ENCODE measurements at places on chromosomes 16 and 17.

- no peaks in the 10 kb centered on the region for H3K27me3 ChIP-seq
- no peaks in the 10 kb centered on the region for H3K4me1 ChIP-seq
- H3K4me3 ChIP-seq, result no peak overlapping the region
- no peaks in the 10 kb centered on the region for H3K36me3 ChIP-seq
- no peak overlapping the region for H3K27ac ChIP-seq
Observed at GRCh38 chr17:15475631-15476354, 8.4 kb upstream of the CDRT4 start.

DNA sequence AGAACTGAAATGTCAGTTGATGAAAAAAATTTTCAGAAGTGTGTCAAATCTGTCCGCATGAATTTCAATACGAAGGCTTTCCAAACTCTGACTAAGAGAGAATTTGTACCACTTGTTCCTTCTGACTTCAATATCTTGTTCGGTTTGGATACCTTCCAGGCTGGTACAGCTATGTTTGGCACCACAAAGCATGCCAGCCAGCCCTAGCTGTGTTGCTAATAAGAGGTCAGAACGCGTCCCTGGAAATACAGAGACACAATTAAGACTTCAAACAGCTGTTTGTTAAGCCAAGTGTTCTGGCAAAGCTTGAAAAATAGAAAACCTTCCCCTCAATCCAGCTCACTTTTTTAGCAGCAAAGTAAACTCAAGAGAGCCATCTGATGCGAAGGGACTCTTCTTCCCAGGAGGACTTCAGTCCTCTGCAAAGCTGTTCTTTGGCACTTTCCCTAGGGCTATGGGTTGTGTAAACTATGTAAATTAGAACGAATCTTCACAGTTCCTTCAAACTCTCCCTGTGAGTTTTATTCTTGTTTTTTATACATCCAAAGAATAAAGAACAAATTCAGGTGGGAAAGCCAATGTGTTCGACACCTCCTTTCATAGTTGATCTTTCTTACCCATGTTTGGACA, 35.1 kb downstream of the GRB2 start:
- H3K4me1 ChIP-seq, result peaks cover 89% of the 10 kb centered on the region
- peaks cover 51% of the 10 kb centered on the region for H3K36me3 ChIP-seq
- DNase-seq, result no peak
- no peaks in the 10 kb centered on the region for H3K27me3 ChIP-seq

- peaks cover 12% of the 10 kb centered on the region for H3K4me1 ChIP-seq
- DNase-seq, result no peak
- no peak overlapping the region for H3K4me3 ChIP-seq
- H3K27me3 ChIP-seq, result no peaks in the 10 kb centered on the region
- H3K36me3 ChIP-seq, result no peaks in the 10 kb centered on the region
- H3K27ac ChIP-seq, result no peak overlapping the region
Observed at GRCh38 chr17:67442787-67443624, 65.9 kb downstream of the PITPNC1 start.

DNA sequence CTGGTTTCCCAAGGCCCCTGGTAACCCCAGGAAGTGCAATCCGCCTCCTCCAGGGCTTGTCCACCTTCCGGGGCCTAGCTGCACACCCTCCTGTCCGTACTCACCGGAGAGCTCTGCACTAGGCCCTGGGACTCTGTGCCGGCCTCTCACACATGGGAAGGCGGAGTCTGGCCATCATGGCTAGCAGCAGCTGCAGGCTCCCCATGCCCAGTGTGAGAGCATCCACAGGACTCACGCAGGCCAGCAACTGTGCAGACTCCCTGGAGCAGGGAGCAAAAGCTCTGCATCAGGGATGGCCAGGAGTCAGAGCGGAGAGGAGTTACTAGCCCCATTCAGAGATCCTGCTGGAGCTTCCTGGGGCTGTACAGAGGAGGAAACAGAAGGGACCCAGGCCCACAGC, 20.2 kb downstream of the FOXN1 start:
- no peak overlapping the region for H3K4me3 ChIP-seq
- no peaks in the 10 kb centered on the region for H3K27me3 ChIP-seq
- H3K36me3 ChIP-seq, result no peaks in the 10 kb centered on the region
- no peak overlapping the region for H3K27ac ChIP-seq
- no peak for DNase-seq
- no peaks in the 10 kb centered on the region for H3K4me1 ChIP-seq

- DNase-seq, result no peak
- H3K4me3 ChIP-seq, result no peak overlapping the region
- no peak overlapping the region for H3K27ac ChIP-seq
- H3K36me3 ChIP-seq, result peaks cover 5% of the 10 kb centered on the region
- H3K4me1 ChIP-seq, result peaks cover 47% of the 10 kb centered on the region
- H3K27me3 ChIP-seq, result no peaks in the 10 kb centered on the region
Observed at GRCh38 chr17:50181144-50181543, 15.3 kb downstream of the SGCA start.

- peak overlapping the region; percentile 59 for H3K27ac ChIP-seq
- peaks cover 2% of the 10 kb centered on the region for H3K27me3 ChIP-seq
- no peak for DNase-seq
- peaks cover 62% of the 10 kb centered on the region for H3K4me1 ChIP-seq
- H3K36me3 ChIP-seq, result peaks cover 8% of the 10 kb centered on the region
Observed at GRCh38 chr17:38864636-38865398, 5.0 kb upstream of the LASP1 start.

- H3K4me1 ChIP-seq, result no peaks in the 10 kb centered on the region
- H3K27me3 ChIP-seq, result peaks cover 8% of the 10 kb centered on the region
- DNase-seq, result no peak
- H3K36me3 ChIP-seq, result no peaks in the 10 kb centered on the region
Observed at GRCh38 chr17:56739376-56739775, 94.3 kb downstream of the C17orf67 start.

- H3K4me3 ChIP-seq, result no peak overlapping the region
- H3K27me3 ChIP-seq, result peaks cover 40% of the 10 kb centered on the region
- no peak for DNase-seq
- H3K27ac ChIP-seq, result no peak overlapping the region
Observed at GRCh38 chr17:28999206-28999605, 6.6 kb downstream of the SEZ6 start.

GRCh38 chr16:83720981-83721380, 86.8 kb upstream of the HSBP1 start:
- no peak for DNase-seq
- H3K4me3 ChIP-seq, result no peak overlapping the region
- H3K27me3 ChIP-seq, result peaks cover 7% of the 10 kb centered on the region
- H3K36me3 ChIP-seq, result no peaks in the 10 kb centered on the region
- no peak overlapping the region for H3K27ac ChIP-seq

DNA sequence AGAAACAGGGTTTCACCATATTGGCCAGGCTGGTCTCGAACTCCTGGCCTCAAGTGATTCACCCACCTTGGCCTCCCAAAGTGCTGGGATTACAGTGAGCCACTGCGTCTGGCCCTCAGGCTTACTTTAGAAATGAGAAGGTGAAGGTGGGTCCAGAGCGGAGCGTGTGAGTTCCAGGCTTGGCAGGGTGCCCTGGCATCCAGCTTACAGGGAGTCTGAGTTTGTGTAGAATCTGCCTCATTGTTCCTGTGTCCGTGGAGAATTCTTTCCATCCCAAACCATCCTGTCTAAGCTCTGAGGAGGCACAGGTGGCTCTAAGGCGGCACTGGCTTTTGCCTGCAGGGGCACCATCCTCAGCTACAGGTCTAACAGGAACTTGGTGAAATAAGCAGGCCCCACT, 50.6 kb downstream of the RAB11FIP3 start:
- DNase-seq, result no peak
- H3K27me3 ChIP-seq, result no peaks in the 10 kb centered on the region
- no peak overlapping the region for H3K27ac ChIP-seq
- H3K4me1 ChIP-seq, result no peaks in the 10 kb centered on the region
- H3K4me3 ChIP-seq, result no peak overlapping the region

- H3K27me3 ChIP-seq, result no peaks in the 10 kb centered on the region
- H3K36me3 ChIP-seq, result no peaks in the 10 kb centered on the region
- H3K27ac ChIP-seq, result peak overlapping the region; percentile 76
- peaks cover 27% of the 10 kb centered on the region for H3K4me1 ChIP-seq
- H3K4me3 ChIP-seq, result peak overlapping the region; percentile 79
Observed at GRCh38 chr17:60102632-60103096, 23.9 kb upstream of the HEATR6 start.

DNA sequence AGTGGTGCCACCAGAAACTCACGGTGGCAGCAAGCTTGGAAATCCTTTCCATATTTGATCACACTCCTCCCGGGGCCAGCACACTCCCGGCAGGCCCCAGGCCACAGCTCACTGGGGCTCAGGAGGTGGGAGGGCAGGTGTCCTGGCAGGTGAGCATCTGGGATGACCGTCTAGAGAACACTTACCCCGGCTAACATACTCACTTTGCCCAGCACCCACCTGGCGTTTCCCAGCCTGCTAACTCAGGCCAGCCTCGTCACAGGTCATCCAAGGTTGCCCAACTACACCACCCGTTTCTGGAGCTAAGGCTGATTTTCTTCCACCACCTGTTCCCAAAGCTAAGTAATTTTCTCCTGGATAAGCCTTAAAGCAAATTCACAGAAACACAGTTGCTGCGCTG, 24.9 kb downstream of the FBXO31 start:
- H3K4me1 ChIP-seq, result peaks cover 2% of the 10 kb centered on the region
- no peak overlapping the region for H3K27ac ChIP-seq
- no peaks in the 10 kb centered on the region for H3K27me3 ChIP-seq
- DNase-seq, result no peak
- no peak overlapping the region for H3K4me3 ChIP-seq
- H3K36me3 ChIP-seq, result peaks cover 55% of the 10 kb centered on the region

DNA sequence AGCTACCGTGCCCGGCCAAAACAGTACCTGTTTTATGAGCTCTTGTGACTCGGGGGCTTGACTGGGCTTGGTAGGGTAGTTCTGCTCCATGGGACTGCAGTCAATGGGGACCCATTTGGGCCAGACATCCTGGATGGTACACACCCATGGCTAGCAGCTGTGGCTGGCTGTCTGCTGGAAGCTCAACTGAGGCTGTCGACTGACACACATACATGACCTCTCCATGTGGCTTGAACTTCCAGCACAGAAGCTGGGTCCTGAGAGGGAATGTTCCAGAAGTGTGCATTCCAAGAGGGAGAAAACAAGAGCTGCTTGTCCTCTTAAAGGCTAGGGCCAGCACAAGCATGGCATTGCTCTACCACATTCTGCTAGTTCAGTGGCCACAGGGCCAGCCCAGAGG, 14.9 kb upstream of the NKD1 start:
- H3K27me3 ChIP-seq, result peaks cover 22% of the 10 kb centered on the region
- no peak overlapping the region for H3K27ac ChIP-seq
- no peaks in the 10 kb centered on the region for H3K4me1 ChIP-seq
- H3K4me3 ChIP-seq, result no peak overlapping the region
- H3K36me3 ChIP-seq, result no peaks in the 10 kb centered on the region

DNA sequence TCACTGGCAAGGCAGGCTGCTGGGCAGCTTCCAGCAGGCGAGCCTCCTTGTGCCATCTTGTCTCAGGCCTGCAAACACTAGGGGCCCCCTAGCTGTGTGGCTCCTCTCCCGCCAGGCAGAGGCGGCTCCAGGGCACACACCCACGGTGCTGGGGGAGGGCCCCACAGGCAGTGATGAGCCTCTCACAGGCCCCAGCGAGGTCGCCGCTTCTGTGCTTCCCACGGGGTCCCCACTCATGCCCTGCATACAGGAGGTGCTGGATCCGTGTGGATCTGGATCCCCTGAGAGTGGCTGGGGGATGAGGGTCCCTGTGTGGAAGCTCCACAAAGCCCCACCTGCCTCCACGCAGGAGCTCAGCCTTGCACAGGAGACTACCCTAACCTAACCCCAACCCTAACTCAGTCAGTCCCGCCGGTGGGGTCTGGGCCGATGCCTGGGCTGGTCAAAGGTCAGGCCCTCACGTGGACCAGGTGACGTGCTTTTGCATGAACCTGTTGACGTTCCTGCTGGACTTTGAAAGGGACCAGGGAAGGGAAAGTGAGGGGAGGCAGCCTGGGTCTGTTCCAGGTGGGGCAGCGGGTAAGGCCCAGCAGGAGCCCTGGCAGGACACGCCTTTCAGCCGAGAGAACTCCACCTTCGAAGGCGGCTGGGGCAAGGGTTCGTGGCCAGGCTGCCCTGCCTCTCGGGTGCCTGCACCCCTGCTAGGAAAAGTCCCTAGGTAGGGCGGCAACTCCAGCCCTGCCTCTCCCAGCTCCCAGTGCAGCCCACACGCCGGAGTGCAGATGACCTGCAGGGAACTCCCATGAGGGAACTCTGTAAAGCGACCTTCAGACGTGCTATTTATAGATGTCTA, 5.2 kb downstream of the SECTM1 start:
- no peaks in the 10 kb centered on the region for H3K36me3 ChIP-seq
- peaks cover 8% of the 10 kb centered on the region for H3K4me1 ChIP-seq
- H3K27me3 ChIP-seq, result peaks cover 22% of the 10 kb centered on the region
- no peak overlapping the region for H3K4me3 ChIP-seq
